ENCODE measurements at places on chromosomes 13 and 19.

- no peak for DNase-seq
These were observed 42.2 kb upstream of the HNRNPA1L2 start for GRCh38 chr13:52599848-52600603.

DNA sequence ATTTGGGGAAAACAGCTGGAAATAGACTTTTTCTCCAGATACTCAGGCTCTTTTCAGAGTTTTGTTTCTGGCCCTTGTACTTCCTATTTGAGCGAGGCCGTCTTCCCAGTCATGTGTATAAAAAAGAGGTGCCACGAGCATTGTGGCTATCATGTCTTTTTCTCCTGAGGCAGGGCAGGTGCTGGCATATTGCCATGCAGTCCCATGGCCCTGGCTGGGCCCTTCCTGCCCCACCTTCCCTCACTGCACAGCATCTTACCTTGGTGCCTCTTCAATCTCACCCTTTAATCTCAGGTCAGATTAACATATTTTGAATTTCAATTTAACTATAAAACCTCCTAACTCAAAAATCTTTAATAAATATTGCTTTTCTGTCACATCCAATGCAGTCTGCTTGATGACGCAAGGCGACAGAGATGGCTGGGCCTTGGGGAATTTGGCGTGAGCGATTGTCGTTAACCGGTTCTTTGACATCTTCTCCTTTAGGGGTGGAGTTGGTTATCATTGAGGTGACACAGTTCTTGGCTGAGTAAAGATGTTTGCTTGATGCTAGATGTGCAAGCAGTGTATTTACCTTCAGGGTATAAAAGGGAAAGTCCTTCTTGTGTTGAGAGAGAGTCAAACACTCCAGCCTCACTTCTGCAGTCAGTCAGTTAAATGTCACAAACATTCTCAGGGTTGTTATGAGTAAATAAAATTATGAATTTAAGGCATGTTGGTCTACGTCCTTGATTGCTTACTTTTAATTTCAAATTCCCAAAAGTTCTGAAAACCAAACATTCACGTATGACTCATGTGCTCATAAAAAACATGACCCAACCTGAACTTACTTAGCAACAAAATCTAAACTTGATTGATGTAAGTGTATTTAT, 289.9 kb downstream of the MYO16 start:
- DNase-seq: no peak

- no peak for DNase-seq
These were observed 58.3 kb downstream of the ZMYM2 start for GRCh38 chr13:20016649-20017364.

- no peak for DNase-seq
These were observed 951.3 kb upstream of the PRR20A start for GRCh38 chr13:56189439-56189838.

Data from fibroblast of skin of left quadriceps (primary cell).